ENCODE measurements at places on chromosomes 2 and 18. TPM values are rescaled to one million over a fixed set of nuclear protein-coding genes. Genes with fewer than 3 reads are reported as not detected.

The GPR75 gene
- 11.4 TPM for total RNA-seq

The CD8B gene
- total RNA-seq: not detected

The DIPK1C gene
- total RNA-seq: not detected

GRCh38 chr18:35935805-35936204, 36.7 kb upstream of the RMP24 start:
- no peaks in the 10 kb centered on the region for H3K27me3 ChIP-seq
- no peaks in the 10 kb centered on the region for H3K36me3 ChIP-seq
- peaks cover 29% of the 10 kb centered on the region for H3K4me1 ChIP-seq
- H3K4me3 ChIP-seq: no peak overlapping the region
- DNase-seq: no peak
- peak overlapping the region; percentile 76 for H3K27ac ChIP-seq

- H3K27ac ChIP-seq: no peak overlapping the region
- no peaks in the 10 kb centered on the region for H3K27me3 ChIP-seq
- peaks cover 15% of the 10 kb centered on the region for H3K4me1 ChIP-seq
- DNase-seq: no peak
- no peaks in the 10 kb centered on the region for H3K36me3 ChIP-seq
- no peak overlapping the region for H3K4me3 ChIP-seq
Measured at GRCh38 chr2:23350041-23350791, 34.8 kb upstream of the KLHL29 start.

- H3K27ac ChIP-seq: no peak overlapping the region
- H3K4me1 ChIP-seq: no peaks in the 10 kb centered on the region
- H3K36me3 ChIP-seq: no peaks in the 10 kb centered on the region
- DNase-seq: no peak
- no peak overlapping the region for H3K4me3 ChIP-seq
Measured at GRCh38 chr2:72214429-72215143, 66.9 kb upstream of the CYP26B1 start.

DNA sequence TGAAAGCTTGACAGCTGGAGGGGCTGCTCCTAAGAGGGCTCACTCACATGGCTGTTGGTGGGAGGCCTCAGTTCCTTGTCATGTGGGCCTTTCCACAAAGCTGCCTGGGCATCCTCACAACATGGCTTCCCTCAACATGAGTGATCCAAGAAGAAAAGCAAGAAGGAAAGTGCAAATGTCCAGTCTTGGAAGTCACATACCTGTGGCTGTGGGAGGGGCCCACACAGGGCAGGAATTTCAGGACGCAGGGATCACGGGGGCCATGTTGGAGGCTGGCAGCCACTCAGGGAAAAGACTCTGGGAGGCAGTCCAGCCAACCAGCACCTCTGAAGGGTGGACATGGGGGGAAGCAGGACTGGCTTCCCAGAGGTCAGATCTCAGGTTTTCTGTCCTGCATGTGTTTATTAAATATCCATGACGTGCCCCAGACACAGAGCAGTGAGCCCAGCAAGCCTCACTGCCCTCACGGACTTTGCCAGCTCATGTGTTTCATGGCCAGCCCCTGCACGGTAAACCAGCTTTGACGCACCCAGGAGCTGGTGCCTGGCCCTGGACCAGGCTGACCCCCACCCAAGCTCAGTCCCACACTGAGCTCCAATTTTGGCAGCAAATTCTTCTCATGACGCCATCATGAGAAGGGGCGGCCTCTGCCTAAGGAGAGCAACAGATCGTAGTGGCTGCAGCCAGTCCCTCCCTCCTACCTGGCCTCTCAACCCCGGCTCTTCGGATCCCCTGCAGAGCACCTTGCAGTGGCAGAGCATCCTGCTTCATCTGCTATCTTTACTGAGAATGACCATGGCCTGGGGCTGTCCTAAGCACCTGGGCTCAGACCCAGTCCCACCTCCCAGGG, 34.7 kb upstream of the GPR17 start:
- peaks cover 11% of the 10 kb centered on the region for H3K4me1 ChIP-seq
- no peak overlapping the region for H3K4me3 ChIP-seq
- H3K27me3 ChIP-seq: no peaks in the 10 kb centered on the region
- no peak overlapping the region for H3K27ac ChIP-seq

- no peak for DNase-seq
- H3K4me1 ChIP-seq: no peaks in the 10 kb centered on the region
- H3K27ac ChIP-seq: no peak overlapping the region
- H3K4me3 ChIP-seq: no peak overlapping the region
- no peaks in the 10 kb centered on the region for H3K36me3 ChIP-seq
Measured at GRCh38 chr2:41000906-41001305, 549.0 kb upstream of the SLC8A1 start.

- no peak for DNase-seq
- H3K36me3 ChIP-seq: no peaks in the 10 kb centered on the region
- H3K4me3 ChIP-seq: no peak overlapping the region
- H3K27me3 ChIP-seq: no peaks in the 10 kb centered on the region
- H3K4me1 ChIP-seq: no peaks in the 10 kb centered on the region
Measured at GRCh38 chr2:34188464-34189303, 589.6 kb upstream of the FAM98A start.

- no peaks in the 10 kb centered on the region for H3K36me3 ChIP-seq
- H3K27me3 ChIP-seq: no peaks in the 10 kb centered on the region
- no peak overlapping the region for H3K27ac ChIP-seq
- H3K4me1 ChIP-seq: peaks cover 11% of the 10 kb centered on the region
- DNase-seq: no peak
- no peak overlapping the region for H3K4me3 ChIP-seq
Measured at GRCh38 chr18:58756596-58757240, 85.5 kb downstream of the MALT1 start.
